ENCODE measurements at places on chromosomes 4 and X.

- no peak for DNase-seq
These were observed 4.9 kb downstream of the ATP1B4 start for GRCh38 chrX:120366794-120367193.

DNA sequence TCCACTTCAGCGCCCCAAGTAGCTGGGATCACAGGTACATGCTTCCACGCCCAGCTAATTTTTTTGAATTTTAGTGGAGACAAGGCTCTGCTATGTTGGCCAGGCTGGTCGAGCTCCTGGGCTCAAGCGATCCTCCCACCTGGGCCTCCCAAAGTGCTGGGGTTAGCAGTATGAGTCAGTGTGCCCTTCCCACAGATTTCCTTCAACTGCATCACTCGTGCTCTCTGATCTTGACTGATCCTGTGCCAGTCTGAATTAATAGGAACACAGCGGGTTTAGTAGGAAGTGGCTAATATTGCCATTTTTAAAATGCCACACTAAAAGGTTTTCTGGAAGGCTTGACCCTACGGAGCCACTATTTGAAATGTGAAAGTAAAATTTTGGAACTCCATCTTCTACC is 4.3 kb upstream of the SHROOM2 start:
- DNase-seq = no peak

GRCh38 chrX:116379854-116380253 is 56.6 kb upstream of the SLC6A14 start:
- DNase-seq = peak; percentile 83

DNA sequence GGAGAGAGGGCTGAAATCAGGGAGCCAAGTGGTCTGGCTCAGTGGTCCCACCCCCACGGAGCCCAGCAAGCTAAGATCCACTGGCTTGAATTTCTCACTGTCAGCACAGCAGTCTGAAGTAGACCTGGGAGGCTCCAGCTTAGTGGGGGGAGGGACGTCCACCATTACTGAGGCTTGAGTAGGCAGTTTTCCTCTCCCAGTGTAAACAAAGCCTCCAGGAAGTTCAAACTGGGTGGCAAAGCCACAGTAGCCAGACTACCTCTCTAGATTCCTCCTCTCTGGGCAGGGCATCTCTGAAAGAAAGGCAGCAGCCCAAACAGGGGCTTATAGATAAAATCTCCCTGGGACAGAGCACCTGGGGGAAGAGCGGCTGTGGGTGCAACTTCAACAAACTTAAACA is 88.1 kb downstream of the NPFFR2 start:
- peak; percentile 13 for DNase-seq

GRCh38 chr4:121817006-121817405 is 6.7 kb downstream of the CCNA2 start:
- DNase-seq = no peak

DNA sequence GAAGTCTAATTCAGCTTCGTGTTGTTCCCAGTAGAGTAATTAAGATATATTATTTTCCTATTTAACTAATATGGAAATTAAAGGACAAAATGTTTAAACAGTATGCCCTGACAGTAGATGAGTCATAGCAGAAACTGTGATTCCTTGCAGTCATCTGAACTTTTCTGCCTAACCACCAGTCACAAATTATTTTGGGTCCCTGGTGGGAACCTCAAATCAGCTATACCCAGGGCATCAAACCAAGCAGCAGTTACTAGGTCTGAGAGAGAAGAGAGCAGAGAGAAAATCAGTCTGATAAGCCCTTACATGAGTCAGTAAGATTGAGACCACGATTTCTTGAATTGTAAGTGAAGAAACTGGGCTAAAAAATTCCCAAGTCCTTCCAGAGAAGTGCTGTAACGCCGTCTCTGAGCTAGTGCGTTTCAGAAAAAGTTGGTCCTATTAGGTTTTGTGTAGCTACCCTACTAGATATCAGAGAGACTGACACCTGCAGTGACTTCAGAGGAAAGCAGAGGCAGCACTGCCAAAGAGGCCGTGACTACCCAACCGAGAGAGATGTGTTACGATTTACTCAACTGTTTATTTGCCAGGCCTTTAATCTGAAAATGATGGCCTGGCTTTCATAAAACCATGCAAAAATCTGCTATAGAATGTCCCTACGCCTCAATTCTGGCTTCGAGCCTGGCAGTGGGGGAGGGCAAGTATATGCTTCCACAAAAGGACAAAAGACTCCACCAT is 21.7 kb upstream of the GPM6A start:
- peak; percentile 24 for DNase-seq

- DNase-seq = peak; percentile 6
These were observed 38.7 kb downstream of the RAI2 start for GRCh38 chrX:17822351-17822750.

GRCh38 chr4:109739547-109739946 is 9.7 kb upstream of the PLA2G12A start:
- peak; percentile 31 for DNase-seq

DNA sequence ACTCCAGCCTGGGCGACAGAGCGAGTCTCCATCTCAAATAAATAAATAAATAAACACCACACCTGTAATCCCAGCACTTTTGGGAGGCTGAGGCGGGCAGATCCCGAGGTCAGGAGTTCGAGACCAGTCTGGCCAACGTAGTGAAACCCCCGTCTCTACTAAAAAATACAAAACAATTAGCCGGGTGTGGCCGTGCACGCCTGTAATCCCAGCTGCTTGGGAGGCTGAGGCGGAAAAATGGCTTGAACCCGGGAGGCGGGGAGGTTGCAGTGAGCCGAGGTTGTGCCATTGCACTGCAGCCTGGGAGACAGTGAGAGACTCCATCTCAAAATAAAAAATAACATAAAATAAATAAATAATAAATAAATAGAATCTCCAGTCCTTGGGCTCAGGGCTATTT is 185.8 kb downstream of the SHOX start:
- no peak for DNase-seq

DNA sequence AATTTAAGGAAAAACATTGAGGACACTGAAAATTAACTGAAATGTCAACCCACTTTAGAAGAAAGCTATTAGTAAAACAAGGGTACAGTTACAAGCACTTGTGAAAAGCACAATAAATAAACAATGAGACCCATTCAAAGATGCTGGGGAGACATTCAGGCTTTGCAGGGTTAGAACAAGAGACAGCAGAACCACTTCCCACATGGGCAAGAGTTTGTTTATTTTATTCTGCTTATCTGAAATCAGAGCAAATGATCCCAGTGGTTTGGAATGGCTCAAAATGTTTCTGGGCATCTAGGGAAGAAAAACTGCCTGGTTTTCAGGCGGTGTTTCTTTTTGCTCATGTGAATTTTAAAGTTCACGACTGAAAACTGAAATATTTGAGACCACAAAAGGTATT is 42.4 kb downstream of the PPP3CA start:
- DNase-seq = peak; percentile 58

DNA sequence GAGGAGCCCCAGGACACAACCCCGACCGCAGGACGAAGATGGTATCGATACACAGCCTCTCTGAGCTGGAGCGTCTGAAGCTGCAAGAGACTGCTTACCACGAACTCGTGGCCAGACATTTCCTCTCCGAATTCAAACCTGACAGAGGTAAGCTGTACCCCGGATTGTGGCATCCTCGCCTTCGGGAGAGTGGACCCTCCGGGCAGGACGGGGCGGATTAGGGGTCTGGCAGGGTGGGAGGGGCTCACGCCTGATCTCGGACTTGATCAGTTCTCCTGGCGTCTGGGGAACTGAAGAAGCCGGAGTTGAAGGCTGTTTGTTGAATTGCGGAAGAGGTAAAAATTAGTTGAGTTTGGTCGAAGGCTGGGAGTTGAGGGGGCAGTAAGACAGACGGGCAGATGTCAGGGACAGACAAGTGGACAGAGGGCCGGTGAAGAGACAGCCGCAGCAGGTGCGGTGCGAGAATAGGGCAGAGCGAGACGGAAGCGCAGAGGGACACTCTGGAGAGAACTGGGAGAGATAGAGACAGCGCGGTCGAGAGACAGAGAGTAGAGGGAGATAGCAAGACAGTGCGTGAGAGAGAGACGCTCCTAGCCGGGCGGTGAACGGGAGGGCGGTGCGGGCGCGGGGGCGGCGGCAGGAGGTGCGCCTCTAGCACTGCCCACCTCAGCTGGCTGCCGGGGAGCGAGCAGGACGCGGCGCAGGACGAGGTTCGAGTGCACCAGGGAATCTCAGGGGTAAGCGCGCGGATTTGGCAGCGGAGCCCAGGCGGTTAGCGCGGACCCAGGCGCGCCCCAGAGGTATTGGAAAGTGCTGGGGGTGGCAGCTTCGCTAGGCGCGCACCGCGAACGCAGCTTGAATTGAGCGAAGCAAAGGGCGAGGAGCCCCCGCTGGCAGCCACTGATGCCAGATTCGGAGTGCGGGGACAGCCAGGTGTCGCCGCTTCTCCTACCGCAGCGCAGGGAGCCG is 23.9 kb downstream of the ARHGAP36 start:
- DNase-seq = no peak

DNA sequence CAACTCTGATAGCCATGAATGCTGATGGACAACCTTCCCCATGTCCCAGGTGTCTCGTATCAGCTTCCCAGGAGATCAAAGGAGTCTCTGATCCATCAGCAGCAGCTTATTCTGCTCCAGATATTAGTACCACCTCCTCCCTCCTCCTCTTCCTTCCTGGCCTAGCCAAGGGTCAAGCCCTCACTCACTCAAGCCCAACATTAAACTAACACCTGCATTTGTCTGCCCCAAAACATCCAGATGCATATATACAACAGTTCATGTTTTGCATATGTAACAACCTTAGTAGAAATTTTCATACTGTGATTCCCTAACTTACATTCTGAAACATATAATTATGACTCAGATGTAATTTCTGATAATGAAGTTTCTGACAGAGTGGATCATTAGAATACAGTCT is 29.9 kb downstream of the BCLAF3 start:
- no peak for DNase-seq

GRCh38 chr4:145189981-145190380 is 9.6 kb upstream of the OTUD4 start:
- DNase-seq = no peak

All from ELR (cell line).